ENCODE measurements at places on chromosomes 16 and 17.
A peak's percentile ranks its signal among the peaks of the same experiment; 100 is the strongest.

GRCh38 chr17:47184681-47185080 is 4.4 kb downstream of the CDC27 start:
- DNase-seq, result no peak

- DNase-seq, result no peak
These were observed 29.8 kb downstream of the CNGB1 start for GRCh38 chr16:57941016-57941664.

DNA sequence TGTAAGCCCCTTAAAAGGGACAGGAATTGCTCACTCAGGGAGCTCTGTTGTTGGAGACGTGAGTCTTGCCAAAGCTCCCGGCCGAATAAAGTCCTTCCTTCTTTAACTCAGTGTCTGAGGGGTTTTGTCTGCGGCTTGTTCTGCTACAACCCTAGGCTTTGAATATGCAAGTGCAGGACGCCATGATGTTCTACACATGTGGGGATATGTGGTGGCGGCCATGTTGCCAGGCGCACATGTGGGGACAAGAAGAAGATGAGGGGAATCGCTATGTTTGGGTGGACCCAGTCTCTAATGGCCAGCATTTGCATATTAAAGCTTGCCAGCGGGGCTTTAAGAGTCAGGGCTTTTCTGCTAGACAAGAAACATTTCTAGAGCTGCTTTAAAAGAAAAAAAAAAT is 96.8 kb upstream of the CA10 start:
- DNase-seq, result no peak

GRCh38 chr17:13182450-13182849 is 164.6 kb upstream of the ELAC2 start:
- no peak for DNase-seq

GRCh38 chr17:9976283-9977179 is 71.5 kb upstream of the RCVRN start:
- DNase-seq, result no peak

- DNase-seq, result no peak
These were observed 4.1 kb upstream of the MRPL58 start for GRCh38 chr17:75008373-75008772.

GRCh38 chr17:42803074-42803883 is 4.6 kb downstream of the CNTD1 start:
- no peak for DNase-seq

GRCh38 chr16:87185308-87185707 is 131.9 kb downstream of the C16orf95 start:
- no peak for DNase-seq

DNA sequence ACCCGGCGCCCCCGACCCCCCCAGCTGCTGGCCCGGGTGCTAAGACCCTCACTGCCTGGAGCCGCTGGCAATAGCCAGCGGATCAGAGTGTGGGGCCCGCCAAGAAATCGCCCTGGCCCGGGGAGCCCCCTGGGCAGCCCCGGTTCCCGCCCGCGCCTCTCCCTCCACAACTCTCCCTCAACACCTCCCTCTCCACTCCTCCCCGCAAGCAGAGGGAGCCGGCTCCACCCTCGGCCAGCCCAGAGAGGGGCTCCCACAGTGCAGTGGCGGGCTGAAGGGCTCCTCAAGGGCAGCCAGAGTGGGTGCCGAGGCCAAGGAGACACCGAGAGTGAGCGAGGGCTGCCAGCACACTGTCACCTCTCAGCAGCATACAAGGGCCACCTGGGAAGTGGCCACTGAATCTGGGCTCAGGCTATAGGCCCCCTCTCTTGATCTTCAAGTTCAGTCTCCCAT is 385.5 kb downstream of the SEC14L1 start:
- DNase-seq, result no peak

DNA sequence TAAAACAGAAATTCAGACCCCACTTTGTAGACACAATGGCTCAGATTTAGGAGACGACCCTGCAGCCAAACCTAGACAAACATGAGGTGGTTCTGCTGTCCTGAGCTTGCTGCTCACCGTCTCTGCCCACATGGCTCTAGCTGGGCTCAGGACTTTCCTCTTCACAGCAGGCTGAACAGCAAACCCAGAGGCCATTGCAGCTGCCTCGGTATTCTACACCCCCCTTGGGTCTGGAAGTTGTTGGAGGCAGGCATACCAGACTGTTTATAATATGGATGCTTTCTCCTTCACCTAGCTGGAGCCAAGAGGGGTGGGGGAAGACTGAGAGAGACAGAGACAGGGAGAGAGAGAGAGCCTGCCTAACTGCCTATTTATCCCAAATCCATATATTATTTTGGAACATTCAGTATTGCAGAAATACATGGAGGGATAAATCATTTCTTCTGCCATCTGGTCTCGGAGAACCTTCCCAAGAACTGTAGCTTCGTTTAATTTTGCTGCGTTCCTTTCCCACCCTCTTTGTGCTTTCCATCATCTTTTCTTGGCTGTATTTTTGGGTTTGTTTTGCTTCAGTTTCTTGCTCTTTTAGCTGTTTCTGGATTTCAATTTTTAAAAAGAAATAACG is 628.2 kb upstream of the RBFOX1 start:
- no peak for DNase-seq

GRCh38 chr17:80882323-80882722 is 109.3 kb upstream of the CHMP6 start:
- DNase-seq, result no peak

DNA sequence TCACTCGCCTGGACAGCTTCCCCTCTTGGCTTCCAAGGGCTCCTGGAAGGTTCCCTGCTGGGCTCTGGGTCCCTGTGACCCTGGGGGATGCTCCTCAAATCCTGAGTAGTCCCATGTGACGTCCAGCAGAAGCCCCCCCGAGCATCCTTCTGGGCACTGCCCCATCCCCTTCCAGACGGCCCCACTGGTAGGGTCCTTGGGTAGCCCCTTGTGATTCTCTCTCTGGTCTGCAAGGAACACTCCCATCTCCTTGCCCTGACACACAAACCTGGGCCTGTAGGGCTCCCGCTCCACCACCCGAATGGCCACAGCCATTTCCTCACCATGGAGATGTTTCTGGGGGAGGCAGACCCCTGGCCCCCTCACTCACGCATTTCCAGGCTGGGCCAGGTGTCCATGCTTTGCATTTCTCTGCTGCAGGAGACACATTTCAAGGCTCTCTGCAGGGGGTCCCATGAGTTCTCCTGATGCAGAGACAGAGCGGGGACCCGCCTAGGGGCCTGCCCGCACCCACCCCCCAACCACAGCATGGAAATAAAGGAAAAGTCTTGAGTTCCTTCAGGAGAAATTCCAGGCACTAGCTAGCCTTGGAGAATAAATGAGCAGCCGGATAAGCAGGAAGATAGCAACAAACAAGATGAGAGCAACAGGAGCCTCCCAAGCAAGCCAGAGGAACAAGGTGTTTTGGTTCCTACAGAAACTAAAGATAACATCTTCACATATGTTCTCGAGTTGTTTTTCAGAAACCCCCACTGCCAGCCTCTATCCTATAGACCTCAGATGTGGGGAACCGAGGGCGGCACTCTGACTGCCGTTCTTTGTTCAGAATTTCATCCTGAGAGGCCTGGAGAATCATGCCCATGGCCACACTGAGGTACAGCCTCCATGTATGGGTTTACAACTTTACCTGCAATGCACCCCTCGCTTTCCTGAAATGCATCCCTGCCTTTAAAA is 128.8 kb downstream of the MGAT5B start:
- no peak for DNase-seq

DNA sequence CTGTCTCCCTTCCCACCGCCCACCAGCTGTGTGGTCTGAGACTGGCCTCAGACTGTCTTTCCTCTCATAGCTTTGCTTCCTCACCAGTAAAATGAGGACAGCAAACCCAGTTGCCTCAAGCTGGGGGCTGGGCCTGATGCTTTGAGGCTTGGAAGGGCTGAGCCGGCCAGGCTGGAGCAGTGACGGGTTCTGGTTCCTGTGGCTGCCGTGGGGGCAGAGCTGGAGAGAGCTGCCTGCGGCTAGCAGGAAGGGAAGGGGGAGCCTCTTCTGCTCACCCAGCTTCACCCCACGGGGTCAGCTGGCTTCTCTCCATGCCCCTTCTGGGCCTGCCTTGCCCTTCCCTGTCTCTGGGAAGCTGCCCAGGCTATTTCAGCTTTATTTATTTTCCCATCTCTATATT is 23.7 kb downstream of the LASP1 start:
- peak; percentile 22 for DNase-seq

- DNase-seq, result no peak
These were observed 7.8 kb downstream of the TSPOAP1 start for GRCh38 chr17:58320570-58321323.

DNA sequence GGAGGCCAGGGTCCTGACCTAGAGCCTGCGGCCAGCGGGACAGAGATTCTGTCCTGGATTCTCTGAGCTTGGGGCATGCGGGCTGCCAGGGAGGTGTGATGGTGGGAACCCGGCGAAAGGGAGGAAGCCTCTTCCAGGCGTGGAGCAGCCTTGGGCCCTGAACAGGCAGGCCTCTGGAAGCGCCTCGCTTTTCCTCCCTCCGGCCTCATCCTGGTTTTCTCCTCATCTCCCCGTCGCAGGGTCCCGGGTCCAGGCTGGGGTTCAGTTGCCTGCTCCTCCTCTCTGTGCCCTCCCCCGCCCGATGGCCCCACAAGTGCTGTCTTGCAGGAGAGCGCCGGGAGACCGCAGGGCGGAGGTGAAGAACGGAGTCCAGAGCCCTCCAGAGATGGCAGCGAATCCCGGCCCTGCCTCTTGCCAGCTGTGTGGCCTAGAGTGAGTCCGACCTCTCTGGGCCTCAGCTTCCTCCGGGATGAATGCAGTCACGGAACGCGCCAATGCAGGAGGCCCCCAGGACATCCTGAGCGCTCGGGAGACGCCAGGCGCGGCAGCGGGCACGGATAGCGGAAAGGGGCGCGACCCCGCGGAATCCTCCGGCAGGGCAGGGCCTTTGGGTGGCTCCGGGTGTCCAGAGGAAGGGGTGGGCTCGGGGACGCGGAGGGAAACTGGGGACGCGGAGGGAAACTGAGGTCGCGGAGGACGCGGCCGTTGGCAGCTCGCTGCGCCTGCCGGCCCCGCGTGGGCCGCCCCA is 553 bp upstream of the RAB11FIP4 start:
- no peak for DNase-seq

DNA sequence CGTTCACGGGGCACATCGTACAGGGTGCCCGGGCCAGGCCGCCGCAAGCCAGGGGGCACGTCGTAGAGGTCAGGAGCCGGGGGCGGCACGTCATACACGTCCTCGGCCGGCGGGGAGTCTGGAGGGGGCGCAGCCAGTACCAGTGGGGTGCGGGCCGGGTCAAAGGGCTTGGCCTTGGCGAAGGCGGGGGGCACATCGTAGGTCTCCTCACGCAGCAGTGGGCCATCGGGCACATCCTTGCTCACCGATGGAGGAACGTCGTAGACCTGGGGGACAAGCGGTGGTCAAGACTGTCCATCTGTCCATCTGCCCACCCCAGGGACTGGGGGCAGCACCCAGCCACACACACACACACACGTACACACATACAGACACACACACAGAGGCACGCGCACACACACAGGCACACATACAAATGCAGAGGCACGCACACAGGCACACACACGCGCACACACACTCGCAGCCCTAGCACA is 15.7 kb downstream of the BCAR1 start:
- DNase-seq, result no peak

- no peak for DNase-seq
These were observed 818 bp downstream of the TPPP3 start for GRCh38 chr16:67392301-67393059.

GRCh38 chr17:8691931-8692330 is 52.7 kb downstream of the CCDC42 start:
- no peak for DNase-seq

DNA sequence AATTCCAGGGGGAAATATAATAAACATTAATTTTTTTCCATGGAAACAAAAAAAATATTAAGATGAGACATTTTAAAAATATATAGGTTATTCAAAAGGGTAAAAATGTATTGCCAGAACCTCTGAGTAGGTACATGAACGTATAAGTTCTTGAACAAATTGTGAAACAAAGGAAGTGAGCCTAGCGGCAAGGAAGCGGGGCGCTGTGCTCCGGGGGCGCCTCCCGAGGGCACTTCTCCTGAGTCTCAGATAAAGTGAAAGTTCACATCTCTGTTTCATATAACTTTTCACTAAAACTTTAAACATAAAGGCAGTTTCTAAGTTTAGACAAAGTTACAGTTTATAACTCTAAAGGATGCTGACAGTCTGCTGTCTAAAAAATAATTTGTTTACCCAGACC is 52.3 kb downstream of the TNRC6C start:
- DNase-seq, result no peak

- DNase-seq, result no peak
These were observed 192.8 kb downstream of the MAP2K6 start for GRCh38 chr17:69607162-69607834.

GRCh38 chr16:74758801-74759200 is 15.8 kb downstream of the FA2H start:
- DNase-seq, result no peak

GRCh38 chr17:38749223-38750043 is 1.3 kb upstream of the PCGF2 start:
- no peak for DNase-seq

GRCh38 chr17:4969047-4969550 is 1.5 kb upstream of the SPAG7 start:
- DNase-seq, result no peak

DNA sequence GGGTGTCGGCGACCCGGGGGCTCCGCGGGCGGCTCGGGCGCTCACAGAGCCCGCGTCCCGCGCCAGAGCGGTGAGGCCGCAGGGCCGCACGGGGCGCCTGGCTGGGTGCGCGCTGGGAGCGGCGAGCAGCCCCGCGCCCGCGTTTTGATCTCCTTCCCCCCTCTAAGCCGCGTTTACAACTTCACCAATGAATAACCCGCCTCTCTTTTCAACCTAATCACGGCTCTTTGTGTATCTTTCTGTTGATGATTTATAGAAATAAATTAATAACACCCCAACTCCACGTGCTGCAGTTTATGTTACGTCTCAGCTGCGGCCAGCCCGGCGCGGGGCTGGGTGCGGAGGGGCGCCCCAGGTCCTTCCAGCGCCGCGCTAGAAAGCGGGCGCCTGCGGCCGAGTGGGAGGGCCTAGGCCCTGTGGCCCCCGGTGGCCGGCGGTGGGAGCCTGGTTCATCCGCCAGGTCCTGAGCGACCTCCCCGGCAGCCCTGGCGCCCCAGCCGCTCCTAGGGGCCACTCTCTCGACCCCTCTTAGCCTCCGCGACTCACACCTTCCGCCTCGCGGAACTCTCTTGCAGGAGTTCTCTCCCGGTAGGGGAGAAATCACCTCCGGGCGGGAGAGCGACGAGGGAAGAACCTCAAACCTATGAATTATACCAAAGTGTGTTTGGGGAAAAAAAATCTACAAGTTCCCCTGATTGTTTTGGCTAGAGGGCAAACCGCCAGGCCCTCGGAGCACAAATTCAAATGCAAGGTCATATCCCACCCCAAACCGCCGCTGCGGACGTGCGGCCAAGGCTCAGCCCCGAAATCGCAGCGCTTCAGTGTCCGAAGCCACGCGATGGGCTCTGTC is 1.9 kb downstream of the HNF1B start:
- no peak for DNase-seq

All from stimulated activated CD8-positive, alpha-beta memory T cell treated with anti-CD3 and anti-CD28 coated beads, Interleukin-2, amount 100 ng/mL, for 1 hour (primary cell).